ENCODE measurements at places on chromosomes 16 and 17.
A peak's percentile ranks its signal among the peaks of the same experiment; 100 is the strongest.

DNA sequence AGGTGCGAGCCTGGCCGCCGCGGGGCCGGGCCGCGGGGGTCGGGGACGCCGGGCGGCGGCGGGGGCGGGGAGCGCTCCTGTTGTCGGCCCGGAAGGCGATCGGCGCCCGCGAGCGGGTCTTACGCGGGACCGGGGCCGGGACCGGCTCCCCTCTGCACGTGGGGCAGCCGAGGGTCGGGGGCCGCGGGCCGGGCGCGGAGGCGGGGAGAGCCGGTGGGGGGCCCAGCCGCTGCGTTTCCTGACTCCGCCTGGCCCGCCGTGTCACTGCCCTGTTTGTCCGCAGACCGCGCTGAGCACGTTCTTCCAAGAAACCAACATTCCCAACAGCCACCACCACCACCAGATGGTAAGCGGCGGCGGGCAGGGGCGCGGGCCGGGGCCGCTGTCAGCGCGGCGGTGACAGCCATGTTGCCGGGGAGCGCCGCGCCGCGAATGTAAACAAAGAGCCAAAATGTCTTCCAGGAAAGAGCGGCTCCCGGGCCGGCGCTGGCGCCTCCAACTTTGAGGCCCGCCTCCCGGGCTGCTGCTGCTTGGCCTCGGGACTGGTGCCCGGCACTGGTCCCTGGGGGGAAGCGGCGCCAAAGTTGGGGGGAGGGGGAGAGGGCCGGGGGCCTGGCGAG, 586 bp downstream of the UBALD2 start:
- no peak for DNase-seq

- no peak for DNase-seq
Observed at GRCh38 chr16:87384162-87384874, 742 bp upstream of the FBXO31 start.

DNA sequence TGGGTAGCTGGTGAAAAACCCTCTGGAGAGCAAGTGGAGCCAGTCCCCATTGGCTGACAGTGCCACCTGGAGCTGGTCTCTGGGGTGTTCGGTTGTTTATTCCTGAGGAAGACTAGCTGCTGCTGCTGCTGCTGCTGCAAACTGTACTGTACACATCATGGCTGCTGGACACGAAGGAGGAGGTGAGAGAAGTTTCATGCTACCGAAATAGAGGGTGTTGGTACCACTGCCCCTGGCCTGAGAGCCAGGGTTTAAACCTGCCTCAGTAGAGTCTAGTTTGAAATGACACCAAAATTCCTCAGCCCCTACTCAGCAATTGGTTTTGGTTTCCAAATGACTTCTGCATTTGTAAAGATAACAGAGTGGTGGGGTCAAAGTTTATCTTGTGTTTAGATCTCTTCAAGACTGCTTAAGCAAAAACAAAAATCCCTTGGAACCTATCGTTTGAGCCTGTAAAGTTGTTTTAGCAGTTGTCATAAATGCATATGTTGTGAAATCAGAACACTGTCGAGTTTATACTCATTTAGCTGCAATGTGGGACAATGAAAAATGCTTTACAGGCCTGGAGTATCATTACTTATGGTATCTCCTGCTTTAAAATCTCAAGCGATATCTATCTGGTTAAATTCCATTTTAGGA, 40.8 kb downstream of the CYB5B start:
- DNase-seq = no peak

GRCh38 chr17:32555611-32556310, 69.0 kb downstream of the CDK5R1 start:
- no peak for DNase-seq

- DNase-seq = no peak
Observed at GRCh38 chr16:12276576-12276975, 300.0 kb downstream of the SNX29 start.

DNA sequence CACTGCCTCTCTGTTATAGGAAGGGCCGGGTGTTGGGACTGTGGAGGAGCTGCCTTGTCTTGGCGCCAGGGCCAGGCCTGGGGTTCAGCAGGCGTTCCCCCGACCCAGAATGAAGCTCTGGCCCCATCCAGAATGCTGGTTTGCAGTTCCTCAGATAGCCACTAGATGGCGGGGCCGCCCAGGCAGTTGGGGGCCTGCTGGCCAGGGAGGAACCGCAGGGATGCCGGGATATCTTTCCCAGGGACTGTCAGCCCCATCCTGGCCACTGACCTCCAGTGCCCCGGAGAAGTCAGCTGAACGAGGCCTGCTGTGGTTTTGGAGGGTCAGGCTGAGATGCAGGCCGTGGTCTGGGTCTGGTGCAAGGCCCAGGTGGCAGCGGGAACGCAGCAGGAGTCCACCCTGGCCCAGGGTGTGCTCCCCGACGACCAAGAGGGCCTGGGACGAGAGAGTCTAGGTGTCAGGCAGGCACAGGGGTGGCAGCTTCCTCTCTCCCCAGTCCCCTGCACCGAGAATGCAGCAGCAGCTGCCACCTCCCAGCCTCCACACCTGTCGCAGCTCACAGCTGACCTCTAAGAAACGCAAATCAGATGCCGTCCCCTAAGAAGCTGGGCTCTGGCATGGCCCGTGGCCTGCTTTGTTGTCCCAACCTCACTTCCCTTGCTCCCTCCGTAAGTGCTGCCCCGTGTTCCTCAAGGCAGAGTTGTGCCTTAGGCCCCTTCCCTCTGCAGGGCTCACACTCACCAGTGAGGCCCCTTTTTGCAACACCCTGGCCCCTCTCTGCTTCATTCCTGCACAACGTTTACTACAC, 51.2 kb downstream of the RMI2 start:
- DNase-seq = peak; percentile 53

DNA sequence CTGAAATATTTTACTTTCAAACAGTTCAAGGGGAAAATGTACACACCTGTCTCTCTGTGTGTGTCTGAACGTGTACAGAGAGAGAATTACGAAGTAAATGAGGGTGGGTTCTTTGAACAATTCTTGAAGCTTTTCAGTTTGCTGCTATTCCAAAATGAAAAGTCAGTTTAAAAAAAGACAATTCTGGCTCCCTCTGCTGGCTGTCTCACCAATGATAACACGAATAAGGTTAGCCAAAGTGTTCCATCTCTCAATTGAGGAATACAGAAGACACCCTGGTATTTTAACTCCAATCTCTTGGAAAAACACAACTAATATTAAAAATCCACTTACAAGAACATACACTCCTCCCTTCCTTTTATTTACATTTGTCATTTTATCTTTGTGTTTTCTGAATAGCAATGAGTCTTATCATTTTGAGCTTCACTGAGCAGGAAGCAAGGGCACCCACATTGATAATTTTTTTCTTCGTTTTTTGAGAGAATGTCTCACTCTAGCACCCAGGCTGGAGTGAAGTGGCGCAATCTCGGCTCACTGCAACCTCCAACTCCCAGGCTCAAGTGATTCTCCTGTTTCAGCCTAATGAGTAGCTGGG, 20.5 kb downstream of the EFTUD2 start:
- DNase-seq = no peak

DNA sequence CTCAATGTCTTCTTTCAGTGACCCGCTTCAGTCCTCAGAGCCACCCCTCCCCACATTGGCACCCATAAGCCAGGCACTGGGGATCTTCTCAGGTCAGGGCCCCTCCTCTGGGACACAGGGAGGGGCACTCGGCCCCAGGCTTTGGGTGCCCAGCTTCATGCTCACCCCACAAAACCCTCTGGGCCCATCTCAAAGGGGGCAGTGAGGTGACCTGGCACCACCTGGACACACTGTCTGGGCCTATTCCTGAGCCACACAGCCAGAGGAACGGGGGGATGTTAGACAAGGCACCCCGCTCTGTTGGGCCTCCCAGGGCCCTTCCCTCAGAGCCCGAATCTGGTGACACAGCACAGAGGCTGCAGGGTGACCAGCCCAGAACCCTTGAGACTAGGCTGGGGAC, 36.1 kb downstream of the TNFRSF13B start:
- DNase-seq = no peak

DNA sequence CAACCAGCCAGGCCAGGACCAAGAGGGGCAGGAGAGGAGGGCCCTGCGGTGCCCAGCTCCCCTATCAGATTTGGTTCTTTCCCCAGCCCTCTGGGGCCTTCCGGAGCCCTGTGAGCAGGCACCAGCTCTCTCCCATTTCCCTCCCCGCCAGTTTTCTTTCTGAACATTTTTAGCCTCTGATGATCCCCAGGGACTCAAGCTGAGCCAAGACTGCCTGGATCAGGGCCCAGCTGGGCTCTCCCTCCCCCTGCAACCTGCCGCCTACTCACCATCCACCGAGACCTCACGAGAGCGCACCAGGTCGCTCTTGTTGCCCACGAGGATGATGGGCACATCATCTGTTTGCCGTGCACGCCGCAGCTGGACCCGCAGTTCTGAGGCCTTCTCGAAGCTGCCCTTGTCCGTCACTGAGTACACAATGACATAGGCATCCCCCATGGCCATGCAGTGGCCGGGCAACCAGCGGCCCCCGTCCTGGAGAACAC, 2.0 kb downstream of the RRAD start:
- no peak for DNase-seq

GRCh38 chr17:8900626-8901585, 33.4 kb upstream of the PIK3R6 start:
- DNase-seq = no peak

GRCh38 chr17:66786107-66786506, 48.8 kb upstream of the CACNG5 start:
- no peak for DNase-seq

- no peak for DNase-seq
Observed at GRCh38 chr17:44334727-44335126, 10.1 kb upstream of the SLC25A39 start.

- DNase-seq = peak; percentile 40
Observed at GRCh38 chr17:43878260-43879175, 28.8 kb downstream of the MPP2 start.

DNA sequence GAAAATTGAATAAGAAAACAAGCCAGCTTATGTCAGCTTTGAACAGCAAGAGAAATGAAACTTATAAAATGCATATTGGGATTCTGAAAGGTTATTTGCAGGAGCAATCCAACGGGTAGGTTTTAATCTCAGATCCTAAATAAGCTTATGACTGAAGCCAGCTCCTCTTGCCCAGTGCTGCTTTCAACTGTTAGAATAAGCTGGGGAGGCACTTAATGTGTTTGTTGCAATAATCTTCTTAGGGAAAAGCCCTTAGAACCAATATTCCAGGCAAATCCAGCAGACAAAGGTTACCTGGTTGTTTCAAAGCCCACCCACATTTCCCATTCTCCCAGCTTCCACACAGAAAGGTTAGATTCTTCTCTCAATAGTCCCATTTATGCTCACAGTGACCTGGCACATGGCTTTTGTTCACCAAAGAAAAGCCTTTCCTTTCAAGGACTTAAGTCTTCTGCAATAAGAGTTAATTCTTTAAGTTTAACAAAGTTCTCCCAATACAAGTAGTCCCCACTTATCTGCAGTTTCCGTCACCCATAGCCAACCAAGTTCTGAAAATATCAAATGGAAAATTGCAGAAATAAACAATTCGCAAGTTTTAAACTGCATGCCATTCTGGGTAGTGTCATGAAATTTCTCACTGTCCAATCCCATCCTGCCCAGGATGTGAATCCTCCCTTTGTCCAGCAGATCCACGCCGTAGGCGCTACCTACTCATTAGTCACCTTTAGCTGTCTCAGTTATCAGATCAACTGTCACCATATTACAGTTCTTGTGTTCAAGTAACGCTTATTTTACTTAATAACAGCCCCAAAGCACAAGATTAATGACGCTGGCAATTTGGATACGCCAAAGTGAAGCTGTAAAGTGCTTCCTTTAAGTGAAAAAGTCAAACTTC, 5.9 kb downstream of the TEX2 start:
- DNase-seq = no peak

GRCh38 chr17:76000016-76000754, 470 bp upstream of the CDK3 start:
- DNase-seq = no peak

GRCh38 chr16:74169066-74169465, 127.5 kb upstream of the PSMD7 start:
- no peak for DNase-seq

DNA sequence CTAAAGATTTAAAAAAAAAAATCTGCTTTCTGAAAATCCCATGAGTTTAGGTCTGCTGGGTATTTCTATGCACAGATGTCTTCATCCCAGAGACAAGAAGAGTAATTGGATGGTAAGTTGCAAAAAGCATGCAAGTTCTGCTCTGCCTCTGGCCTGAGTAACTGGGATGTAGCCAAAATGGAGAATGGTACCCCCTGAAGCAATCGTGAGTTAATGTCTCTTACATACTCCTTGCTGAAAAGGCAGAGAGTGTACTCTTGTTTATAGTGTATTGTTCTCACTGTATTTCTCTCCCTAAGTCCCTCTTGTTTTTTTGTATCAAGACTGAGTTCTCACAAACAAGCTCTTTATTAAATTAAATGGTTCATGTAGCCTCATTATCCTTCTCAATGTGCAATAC, 259.0 kb downstream of the IRX3 start:
- no peak for DNase-seq

DNA sequence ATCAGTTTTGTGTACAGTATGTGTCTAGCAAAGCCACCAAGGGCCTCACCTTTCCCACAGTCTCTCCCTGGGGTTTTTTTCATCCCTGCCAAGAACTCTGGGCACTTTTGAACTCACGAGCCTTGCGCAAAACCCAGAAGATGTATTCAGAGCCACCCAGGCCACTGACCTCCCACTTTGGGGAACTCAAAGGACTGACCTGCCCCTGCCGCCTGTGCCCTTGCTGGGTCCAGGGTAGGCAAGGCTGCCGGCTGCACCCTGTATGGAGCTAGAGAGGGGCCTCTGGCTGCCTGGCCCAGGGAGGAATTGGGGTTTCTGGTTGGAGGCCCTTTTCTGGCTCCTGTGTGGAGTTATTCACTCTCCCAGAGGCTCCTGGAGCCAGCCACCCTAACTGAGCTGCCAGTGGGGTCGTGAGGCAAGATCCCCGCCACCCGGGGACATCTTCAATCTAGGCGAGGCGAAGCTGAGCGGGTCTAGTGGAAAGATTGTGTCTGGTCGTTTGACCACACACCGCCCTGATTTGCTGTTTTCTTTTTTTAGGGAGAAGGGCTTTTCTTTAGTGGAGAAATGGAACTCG, 1.9 kb downstream of the CDK5R1 start:
- DNase-seq = no peak

DNA sequence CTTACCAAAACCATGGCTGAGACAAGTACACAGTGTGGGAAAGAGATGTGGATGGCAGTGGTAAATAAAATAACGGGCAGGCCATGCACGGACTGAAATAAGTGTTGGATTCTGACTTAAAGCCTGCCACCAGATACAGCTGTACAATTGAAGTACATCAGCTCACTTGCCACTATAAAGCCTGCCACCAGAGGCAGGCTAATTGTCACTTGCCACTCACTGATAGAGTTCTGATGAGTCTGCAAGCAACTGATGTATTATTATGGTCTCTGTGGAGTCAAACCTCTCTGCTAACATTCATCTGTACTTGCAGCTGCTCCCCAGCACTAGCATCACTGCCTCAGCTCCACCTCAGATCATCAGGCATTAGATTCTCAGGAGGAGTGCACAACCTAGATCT, 93.0 kb downstream of the CYTH1 start:
- no peak for DNase-seq

GRCh38 chr17:5262416-5262991, 19.6 kb upstream of the RABEP1 start:
- no peak for DNase-seq

Measured in GOT3 (cell line).